CD8-positive, alpha-beta memory T cell (primary cell): ENCODE measurements at places on chromosomes 11 and 22.

DNA sequence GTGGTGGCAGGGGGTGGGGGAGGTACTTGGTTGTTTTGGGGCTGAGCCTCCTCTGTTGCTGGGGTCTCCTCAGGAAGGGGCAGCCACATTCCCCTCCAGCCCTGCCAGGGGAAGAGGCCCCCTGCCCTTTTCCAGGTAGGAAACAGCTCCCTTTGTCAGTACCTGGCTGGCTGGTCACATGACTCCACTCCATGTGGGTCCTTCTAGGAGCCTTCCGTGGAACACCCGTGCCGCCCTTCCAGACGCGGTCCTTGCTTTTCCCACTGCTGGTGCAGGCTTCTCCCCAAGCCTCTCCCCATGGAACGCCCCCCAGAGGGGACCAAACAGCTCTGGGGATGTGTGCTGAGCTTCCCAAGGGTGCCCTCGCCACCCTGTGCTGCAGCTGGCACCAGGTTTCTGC, 19.9 kb downstream of the IFT27 start:
- no peak for DNase-seq

- no peak for DNase-seq
Measured at GRCh38 chr22:32809786-32810554, 8.5 kb downstream of the TIMP3 start.

DNA sequence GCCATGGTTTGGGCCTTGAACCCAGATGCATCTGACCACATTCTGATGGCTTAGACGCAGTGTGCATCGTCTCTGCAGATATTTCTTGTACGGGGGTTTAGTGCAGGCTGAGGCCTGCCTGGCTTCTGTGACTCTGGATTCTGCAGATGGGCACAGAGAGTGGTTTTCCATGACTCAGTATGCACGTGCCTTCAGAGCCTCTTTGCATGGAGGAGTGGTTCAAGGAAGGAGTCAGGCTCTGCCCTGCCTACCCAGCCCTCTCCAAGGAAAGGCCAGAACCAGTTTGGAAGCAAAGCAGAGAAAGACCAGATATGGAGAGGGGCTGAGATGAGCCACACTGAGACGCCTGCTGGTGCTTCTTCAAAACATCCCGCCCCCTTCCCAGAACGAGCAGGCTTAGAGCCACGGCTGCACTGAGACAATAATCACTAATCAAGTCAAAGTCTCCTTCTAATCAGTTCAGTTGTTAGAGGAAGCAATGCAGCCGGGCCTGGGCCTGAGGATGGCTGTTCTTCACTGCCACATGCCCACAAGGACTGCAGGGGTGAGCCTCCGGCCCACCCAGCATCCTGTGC, 308.9 kb downstream of the NXPE2 start:
- no peak for DNase-seq

GRCh38 chr11:119093942-119094815, 7.5 kb downstream of the DPAGT1 start:
- DNase-seq, result peak; percentile 33

DNA sequence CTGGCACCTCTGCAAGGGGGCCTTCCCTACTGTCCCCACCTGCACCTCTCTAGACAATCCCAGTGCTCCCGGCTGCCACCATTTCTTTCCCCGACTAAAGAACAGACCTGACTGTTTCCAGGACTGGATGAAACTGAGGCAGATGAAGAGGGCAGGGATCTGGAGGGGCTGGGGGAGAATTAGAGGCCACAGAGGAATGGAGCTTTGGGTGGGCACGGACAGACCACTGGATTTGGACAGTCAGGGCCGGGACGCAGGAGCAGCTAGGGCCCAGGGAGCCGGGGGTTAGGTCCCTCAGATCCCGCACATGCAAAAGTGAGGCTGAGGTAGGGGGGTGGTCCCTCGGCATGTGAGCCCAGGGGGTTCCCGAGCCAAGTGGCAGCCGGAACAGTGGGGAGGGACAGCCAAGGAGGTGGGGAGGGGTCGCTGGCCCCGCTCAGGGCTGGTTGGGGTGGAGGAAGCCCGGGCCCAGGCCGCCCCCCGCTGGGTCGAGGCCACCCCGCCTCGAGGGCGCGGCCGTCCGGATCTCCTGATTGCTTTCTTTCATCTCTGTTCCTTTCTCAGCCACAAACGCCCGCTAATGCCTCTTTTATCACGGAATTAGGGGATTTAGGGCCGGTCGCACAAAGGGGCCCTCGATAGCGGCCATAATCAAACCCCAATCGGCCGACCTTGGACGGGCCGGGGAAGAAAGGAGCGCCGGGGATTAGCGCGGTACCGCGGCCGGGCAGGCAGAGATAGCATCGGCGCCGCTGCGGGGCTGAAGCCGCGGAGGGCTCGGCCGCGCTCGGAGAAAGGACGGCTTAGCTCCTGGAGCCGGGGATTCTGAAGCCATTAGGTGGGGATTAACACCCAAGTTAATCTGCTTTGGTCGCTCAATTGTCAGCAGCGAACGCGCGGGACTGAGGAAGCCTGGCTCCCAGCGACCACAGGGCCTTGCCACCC, 9.3 kb downstream of the SLC25A1 start:
- DNase-seq, result no peak

GRCh38 chr22:26238596-26238995, 69.3 kb downstream of the SEZ6L start:
- DNase-seq, result no peak

- DNase-seq, result no peak
Measured at GRCh38 chr11:7656704-7657103, 16.6 kb downstream of the CYB5R2 start.

DNA sequence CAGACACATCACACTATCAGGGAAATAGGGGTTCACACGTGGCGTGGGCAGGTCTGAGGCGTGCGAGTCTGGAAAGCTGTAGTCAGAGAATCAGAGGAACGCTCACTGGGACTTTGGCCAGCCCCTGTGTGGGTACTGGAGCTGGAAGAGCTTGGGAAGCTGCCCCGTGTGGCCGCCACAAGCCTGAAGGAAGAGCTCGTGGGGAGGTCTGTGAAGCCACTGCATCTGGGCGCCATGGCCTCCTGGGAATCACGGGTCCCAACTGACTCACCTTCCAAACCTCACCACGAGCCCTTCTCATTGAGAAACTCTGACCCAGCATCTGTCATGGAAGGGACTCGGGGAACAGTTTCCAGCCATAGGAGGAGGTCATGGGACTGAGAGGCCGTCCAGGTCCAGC, 5.9 kb upstream of the MRGPRF start:
- no peak for DNase-seq

- DNase-seq, result no peak
Measured at GRCh38 chr11:5339771-5340322, 3.5 kb downstream of the OR51B5 start.

GRCh38 chr22:30882974-30883533, 85.5 kb downstream of the MORC2 start:
- no peak for DNase-seq

DNA sequence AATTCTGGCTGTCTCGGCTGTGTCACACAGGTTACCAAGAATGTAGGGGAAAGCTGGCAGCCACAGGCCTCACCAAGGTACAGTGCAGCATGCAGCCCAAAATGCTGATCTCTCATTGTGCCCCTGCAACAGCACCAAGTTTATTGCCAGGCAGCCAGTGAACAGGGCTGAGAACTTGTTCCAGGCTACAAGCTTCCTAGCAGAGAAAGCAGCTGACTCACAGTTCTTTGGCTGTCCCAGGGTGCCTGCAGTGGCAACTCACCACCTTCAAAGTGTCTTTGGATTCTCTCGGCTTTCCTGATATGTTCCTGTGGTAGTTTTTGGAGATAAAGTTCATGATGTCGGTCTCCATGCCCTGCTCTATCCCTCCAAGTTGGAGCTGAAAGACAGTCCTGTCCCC, 719.1 kb upstream of the ANO3 start:
- DNase-seq, result no peak

- no peak for DNase-seq
Measured at GRCh38 chr11:21588754-21589153, 604.1 kb upstream of the ANO5 start.

- no peak for DNase-seq
Measured at GRCh38 chr11:13140873-13141655, 131.9 kb downstream of the RASSF10 start.
